ENCODE measurements at places on chromosomes 3 and 15.

DNA sequence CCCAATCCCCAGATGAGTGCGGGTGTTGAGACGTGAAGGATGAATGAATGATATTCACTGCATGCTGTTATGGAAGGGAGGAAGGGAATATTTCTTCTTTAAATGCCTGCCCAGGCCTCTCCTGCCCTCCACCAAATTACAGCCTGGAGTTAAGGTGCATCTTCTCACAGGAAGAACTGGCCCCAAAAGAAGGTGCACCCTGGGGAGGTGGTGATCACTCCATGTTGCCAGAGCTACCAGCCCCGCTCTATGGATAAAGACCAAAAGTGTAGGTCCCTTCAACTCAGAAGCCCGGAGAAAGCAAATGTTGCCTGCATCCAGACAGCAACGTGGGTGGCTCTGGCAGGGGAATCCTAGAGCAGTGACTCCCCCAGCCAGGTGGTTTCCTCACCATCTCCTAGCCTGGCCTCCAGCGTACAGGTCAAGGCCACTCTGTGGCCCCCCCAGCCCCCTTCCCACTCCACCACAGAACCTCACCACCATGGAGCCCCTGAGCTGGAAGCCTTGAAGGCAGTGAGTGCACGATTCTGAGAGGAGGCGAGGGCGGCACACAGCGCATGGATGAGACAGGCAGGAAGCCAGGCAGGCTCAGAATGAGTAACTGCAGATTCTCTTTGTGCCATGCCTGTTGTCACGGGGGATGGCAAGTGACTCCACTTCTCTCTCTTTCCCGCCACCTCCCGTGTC is 3.5 kb upstream of the VIPR1 start:
- DNase-seq, result no peak

DNA sequence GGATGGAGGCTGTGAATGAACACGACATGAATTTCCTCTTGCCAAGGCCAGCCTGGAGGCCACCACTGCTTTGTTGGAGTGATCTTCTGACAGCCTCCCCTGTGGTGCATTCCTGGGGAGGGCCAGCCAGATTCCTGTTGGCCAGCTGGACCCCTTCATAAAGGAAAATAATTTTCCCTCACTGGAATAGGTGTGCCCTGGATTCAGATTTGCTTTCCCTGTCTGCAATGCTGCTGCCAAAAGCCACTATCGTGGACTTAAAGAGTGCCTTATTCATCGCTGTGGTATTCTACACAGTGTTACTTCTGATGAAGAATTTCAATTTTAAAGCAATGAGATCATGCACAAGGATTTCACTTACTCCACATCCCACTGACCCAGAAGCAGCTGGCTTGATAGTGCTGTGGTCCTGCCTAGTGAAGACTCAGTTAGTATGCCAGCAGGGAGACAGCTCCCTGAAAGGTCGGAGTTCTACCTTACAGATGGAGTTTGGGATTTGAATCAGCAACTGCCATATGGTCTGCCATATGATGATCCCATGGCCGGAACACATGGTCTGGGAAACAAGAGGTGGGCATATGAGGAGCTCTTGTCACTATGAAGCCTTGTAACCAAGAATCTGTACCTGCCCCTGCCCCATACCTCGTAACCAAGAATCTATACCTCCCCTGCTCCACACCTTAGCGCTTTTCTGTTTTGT is 145.2 kb downstream of the KLF13 start:
- DNase-seq, result no peak

GRCh38 chr15:52080031-52080430 is 32.5 kb downstream of the BCL2L10 start:
- no peak for DNase-seq

DNA sequence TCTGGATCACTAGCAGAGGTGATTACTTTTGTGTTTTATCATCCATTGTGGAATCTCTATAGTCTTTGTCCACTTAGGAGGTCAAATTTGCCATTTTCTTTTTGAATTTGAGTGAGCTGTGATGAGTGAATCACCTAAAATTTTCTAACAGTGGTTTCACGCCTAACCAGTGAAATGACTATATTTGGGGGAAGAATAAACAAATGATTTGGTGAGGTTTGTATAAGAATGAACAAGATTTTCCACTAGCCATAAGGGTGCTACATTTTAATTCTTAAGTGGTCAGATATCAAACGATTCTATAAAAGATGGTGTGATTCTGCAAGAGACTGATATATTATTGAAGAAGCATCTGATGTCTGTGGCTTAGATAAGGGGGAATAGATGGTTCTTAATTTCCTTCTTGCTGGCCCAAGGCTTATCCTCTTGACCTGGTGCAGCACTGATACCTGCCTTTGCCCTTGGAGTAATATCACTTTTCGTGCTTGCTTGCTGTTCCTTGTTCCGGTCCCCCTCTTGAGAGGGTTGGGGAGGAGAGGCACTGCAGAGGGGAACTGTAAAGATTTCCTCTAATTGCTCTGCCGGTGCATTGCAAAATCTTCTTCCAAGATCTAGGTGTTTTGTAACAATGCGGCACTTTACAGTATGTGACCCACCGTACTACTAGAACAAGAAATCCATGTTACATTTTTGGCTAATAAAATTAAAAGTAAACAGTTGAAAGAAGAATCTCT is 14.5 kb downstream of the C3orf20 start:
- DNase-seq, result no peak

GRCh38 chr3:112334691-112335433 is 1.9 kb downstream of the CD200 start:
- DNase-seq, result no peak

GRCh38 chr3:128318275-128318941 is 148.3 kb downstream of the DNAJB8 start:
- DNase-seq, result no peak

GRCh38 chr3:143751643-143752178 is 96.6 kb downstream of the SLC9A9 start:
- no peak for DNase-seq

DNA sequence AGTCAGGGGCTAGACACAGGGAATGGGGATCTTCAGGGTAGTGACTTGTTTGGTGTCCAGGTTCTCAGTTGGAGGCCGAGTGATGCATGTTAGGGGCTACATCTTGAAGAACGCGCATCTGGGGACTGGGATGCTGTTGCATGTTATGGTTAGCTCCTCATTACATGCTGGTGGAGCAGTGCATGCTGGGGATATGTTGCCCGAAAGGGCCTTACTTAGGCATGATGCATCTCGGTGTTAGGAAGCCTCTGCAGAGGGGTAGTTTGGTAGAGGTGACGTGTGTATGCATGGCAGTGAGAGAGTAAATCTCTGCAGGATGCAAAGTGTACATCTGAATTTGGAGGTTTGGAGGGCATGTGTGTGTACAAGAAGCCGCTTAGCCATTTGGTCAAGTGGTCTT is 2.4 kb downstream of the EIF4G1 start:
- no peak for DNase-seq

- DNase-seq, result peak; percentile 49
These were observed 131.6 kb upstream of the RASGRP1 start for GRCh38 chr15:38696109-38696727.

- no peak for DNase-seq
These were observed at the start of gene IL17RE for GRCh38 chr3:9902372-9903237. Gene IL17RE (plus strand): TSS chr3:9902848. CDS start chr3:9902933, 85 bp downstream.

DNA sequence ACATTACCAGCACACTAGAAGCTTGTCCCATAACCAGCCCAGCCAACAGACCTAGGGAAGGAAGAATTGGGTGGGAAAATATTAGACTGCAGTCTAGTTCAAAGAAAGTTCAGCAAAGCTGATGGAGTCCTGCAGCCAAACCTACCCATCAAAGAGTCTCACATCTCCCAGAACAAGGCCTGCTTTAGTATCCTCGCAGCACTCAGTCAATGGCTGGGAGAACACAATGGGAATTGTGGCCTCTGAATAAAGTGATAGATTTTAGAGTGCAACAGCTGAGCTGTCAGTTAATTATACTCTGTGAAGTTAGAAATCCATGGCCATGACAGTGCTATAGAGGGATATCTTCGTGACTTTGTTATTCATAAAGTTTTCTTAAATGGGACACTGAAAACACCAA is 207.2 kb upstream of the NAALADL2 start:
- no peak for DNase-seq

GRCh38 chr15:59366333-59367021 is 6.2 kb downstream of the MYO1E start:
- no peak for DNase-seq

GRCh38 chr3:159897331-159898075 is 91.1 kb upstream of the IL12A start:
- DNase-seq, result no peak

- DNase-seq, result no peak
These were observed 60.5 kb upstream of the MINAR1 start for GRCh38 chr15:79371591-79371990.

- no peak for DNase-seq
These were observed 26.2 kb downstream of the EDC3 start for GRCh38 chr15:74669627-74670026.

DNA sequence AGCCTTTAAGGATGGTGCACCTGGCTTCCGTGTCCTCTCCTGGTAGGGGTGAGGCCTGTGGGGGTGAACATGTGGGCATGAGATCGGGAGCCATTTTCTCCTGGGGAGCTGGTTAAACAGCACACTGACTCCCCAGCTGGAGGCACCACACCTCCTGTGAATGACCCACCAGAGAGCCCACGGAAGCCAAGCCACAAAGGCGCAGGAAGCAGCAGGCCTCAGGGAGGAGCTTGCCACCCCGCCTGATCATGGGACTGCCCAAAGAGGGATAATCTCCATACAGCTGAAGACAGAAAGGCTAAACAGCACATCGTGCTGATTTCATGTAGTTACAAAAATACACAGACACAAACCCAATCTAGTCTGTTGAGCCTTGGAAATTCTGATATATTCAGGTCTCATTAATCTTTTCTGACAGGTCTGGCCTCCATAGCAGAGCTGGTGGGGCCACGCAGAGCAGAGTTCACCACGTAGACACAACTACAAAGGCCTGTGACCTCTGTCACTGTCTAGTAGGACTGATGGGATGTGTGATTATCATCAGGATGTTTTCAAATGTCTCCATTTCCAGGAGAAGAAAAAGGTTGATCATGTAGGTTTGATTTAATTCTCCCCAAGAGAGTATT is 75.2 kb downstream of the DUT start:
- no peak for DNase-seq

DNA sequence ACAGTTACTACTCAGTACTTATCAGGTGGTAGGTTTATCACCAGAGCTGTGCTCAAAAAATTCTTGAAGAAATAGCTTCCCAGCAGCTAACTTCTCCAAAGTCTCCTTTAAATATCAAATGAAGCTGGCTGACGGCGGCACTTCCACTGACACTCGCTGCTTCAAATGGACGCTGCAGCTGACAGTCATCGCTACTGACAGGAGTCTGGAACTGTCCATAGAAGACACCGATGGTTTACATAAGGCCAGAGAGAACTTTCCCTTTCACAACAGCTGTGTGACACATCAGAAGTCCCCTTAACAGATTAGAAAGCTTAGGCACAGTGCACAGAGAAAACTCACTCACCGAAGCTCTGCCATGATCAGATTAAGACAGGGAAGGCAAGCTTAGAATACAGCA is 270.2 kb downstream of the SHOX2 start:
- DNase-seq, result no peak

DNA sequence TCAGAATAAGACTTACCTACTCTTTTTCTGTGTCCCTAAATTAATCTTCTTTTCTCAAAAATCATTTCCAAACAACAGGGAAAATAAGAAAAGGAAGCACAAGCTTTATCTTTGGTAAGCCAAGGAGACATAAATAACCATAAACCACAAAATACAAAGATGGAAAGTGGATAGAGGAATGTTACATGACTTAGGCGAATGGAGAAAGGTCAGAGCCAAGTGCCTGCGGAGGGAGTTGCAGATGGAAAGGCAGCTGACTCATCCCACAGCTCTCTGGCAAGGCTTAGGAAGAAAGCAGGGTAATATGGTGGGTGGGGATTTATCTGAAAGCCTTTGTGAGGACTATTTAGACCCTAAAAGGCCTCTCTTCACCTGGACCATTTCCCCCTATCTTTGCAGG is 72.8 kb downstream of the GALK2 start:
- DNase-seq, result no peak

DNA sequence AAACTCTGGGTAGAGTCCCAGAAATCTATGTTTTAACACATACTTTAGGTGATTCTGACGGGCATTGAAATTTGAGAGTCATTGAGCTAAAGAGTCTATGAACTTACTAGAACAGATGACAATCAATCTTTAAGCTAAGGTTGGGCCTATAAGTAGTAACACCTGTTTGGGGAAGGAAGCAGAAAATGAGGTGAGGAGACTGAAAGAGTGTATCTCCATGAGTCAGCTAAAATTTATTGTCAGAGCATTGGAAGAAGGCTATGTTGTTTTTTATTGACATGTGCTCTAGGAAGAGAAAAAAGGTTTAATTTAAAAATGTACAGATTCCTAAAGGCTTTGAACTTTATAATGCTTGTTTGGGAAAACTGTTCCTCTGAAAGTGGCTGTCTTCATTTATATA is 42.9 kb downstream of the TPRG1 start:
- DNase-seq, result no peak

- DNase-seq, result no peak
These were observed 12.7 kb downstream of the OXTR start for GRCh38 chr3:8756671-8757070.

DNA sequence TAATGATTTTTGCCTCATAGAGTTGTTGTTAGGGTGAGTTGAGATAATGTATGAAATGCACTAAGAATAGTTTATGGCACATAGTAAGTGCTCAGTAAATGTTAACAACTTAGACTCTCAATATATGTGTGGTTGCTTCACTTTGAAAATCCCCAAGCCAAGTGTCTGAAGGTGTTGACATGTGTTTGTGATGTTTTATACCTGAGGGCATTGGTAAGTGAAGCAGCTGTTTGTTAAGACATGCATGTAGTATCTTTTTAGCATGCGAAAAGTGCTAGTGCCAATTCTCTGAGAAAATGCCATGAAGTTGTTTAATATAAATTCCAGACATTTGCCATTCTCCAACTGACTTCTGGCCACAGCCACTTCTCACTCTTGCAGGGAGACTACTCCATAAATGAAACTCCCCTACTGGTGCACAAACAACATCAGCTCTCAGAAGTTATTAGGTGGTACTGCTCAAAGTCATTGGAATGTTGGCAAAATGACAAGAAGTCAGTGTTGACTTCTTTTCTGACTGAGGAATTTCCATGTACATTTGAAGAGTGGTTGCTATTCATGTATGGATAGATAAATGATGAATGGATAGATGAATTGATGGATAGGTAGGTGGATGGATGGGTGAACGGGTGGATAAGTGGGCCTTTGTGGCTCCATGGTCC is 103.6 kb upstream of the NUDT16 start:
- no peak for DNase-seq

DNA sequence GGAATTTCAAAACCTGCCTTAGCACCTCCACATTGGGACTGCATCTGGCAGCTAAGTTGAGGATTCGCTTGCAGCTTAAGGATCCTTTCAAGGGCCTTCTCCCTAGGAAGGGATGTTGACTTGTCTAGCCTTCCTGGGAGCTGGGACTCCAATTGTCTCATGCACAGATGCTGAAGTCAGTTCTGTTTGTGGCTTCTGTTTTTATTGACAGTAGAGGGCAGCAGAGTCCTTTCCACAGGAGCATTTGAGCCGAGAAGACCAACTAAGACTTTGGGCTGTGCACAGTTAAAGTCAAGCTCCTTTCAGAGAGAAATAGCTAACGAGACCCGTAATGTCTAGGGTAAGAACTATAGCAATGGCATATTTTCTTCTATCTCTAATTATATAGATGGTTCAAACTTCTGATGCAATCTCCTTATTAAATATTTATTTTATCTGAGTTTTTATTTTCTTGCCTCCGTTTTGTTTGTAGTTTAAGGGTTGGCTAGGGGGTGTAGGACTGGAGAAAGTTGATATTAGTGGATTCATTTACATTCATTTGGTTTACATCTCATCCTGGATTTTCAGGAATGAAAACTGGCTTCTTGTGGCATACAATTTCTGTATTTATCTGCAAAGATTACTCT is 59.7 kb upstream of the KBTBD8 start:
- DNase-seq, result no peak

GRCh38 chr3:190012314-190012782 is 108.3 kb downstream of the P3H2 start:
- no peak for DNase-seq
